Aorta (tissue), 5 donors: ENCODE measurements at places on chromosomes 12 and 14. TPM values are rescaled to one million over a fixed set of nuclear protein-coding genes. Genes with fewer than 3 reads are reported as not detected.

GRCh38 chr12:123250471-123251383 is 17.5 kb downstream of the MTRFR start:
- H3K27me3 ChIP-seq, result no peaks in the 10 kb centered on the region
- H3K36me3 ChIP-seq, result no peaks in the 10 kb centered on the region
- no peaks in the 10 kb centered on the region for H3K4me1 ChIP-seq
- H3K4me3 ChIP-seq, result no peak overlapping the region

- H3K27ac ChIP-seq, result no peak overlapping the region
- no peak overlapping the region for H3K4me3 ChIP-seq
These were observed 8.3 kb downstream of the REC8 start for GRCh38 chr14:24179961-24180796.

GRCh38 chr12:21476949-21477348 is 24.5 kb downstream of the RECQL start:
- H3K27ac ChIP-seq, result no peak overlapping the region
- no peaks in the 10 kb centered on the region for H3K4me1 ChIP-seq
- H3K27me3 ChIP-seq, result no peaks in the 10 kb centered on the region
- H3K36me3 ChIP-seq, result peaks cover 7% of the 10 kb centered on the region

DNA sequence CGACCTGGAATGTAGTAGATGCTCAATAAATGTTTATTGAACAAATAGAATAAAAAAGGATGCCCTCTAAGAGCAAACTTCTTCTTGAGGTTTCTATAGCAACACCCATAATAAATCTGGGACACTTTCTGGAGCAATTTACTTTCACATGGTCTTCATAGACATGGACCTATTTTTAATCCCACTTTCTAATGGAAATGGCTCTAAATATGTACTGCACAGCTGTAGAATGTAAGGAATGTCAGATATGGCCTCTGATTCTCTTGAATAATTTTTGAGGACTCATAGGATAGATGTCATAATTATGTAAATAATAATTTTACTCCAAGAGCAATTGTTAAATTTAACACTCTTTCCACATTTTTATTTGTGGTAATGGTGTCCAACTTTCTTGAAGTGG is 133.5 kb upstream of the DAAM1 start:
- H3K4me1 ChIP-seq, result no peaks in the 10 kb centered on the region
- no peak overlapping the region for H3K4me3 ChIP-seq
- no peak for DNase-seq
- no peak overlapping the region for H3K27ac ChIP-seq
- H3K36me3 ChIP-seq, result no peaks in the 10 kb centered on the region
- H3K27me3 ChIP-seq, result no peaks in the 10 kb centered on the region

- no peaks in the 10 kb centered on the region for H3K27me3 ChIP-seq
- H3K4me3 ChIP-seq, result no peak overlapping the region
These were observed 3.9 kb upstream of the HSPA2 start for GRCh38 chr14:64536488-64537245.

The PSEN1 gene
- total RNA-seq, result 44.4 TPM
